AML-193 (cell line): ENCODE measurements at places on chromosomes 5 and 9.

GRCh38 chr5:179542170-179542569 is 8.2 kb upstream of the RUFY1 start:
- DNase-seq: no peak

- DNase-seq: no peak
Observed at GRCh38 chr9:94806307-94806893, 79.9 kb downstream of the AOPEP start.

GRCh38 chr5:174356536-174356935 is 311.0 kb downstream of the NSG2 start:
- DNase-seq: no peak

GRCh38 chr5:98563885-98564653 is 209.4 kb upstream of the RGMB start:
- no peak for DNase-seq

GRCh38 chr5:113070901-113071300 is 94.3 kb downstream of the DCP2 start:
- DNase-seq: no peak

- DNase-seq: no peak
Observed at GRCh38 chr9:69976152-69976551, 67.5 kb upstream of the MAMDC2 start.

DNA sequence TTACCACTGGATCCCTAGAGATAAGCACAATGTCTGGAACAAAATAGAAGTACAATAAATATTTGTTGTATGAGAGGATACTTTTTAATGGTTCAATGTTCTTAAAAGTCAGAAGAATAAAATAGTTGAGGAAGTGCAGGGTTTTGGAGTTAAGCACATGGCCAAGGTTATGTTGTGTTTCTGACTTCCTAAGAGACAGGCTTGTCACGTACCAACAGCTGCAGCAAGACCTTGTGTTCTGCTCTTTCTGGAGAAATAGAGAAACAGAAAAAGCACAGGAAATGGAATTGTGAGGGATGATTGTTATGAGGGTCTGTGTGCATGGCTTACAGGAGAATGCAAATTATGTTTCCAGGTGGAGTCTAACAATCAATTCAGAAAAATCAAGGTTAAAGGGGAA is 12.9 kb downstream of the CARTPT start:
- DNase-seq: no peak

DNA sequence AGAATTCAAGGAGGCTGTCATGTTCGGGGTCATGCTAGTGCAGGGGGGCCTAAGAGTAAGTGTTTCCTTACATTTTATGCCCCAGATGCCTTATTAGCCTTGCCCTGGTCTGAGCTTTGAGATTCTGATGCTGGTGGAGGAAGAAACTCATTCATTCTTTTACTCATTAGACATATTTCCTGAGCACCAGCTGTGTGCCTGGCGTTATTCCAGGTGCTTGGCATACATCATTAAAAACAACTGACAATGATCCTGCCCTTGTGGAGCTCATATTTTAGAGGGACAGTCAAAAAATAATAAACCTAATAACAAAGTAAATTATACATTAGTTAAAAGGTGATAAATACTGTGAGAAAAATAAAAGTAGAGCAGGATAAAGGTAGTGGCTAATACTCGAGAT is 138.9 kb upstream of the SGCD start:
- DNase-seq: no peak

GRCh38 chr5:39513236-39513635 is 88.5 kb upstream of the DAB2 start:
- DNase-seq: no peak
